ENCODE measurements at places on chromosomes 1 and 21. TPM values are rescaled to one million over a fixed set of nuclear protein-coding genes. Genes with fewer than 3 reads are reported as not detected.
A peak's percentile ranks its signal among the peaks of the same experiment; 100 is the strongest.

DNA sequence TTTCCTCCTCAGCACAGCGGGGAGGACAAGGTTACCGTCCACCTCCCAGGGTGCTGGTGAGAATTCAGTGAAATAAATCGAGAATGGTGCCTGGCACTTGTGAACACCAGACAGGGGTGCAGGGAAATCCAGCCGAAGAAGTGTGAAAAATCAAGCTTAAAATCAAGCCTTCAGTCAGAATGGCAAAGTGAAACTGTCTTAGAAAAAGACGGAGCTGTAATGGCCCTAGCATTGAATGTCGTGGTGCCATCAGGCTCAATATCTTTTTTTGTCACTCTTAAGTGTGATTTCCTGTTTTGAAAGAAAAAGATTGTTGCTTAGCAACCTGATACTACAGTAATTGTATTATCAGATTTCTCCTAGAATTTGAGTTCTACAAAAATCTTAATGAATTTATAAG is 22.1 kb downstream of the EDARADD start:
- DNase-seq = no peak

GRCh38 chr1:67893126-67893495 is 59.8 kb upstream of the GNG12 start:
- peak; percentile 22 for DNase-seq

- DNase-seq = no peak
These were observed 4.9 kb downstream of the ARID1A start for GRCh38 chr1:26700711-26701110.

DNA sequence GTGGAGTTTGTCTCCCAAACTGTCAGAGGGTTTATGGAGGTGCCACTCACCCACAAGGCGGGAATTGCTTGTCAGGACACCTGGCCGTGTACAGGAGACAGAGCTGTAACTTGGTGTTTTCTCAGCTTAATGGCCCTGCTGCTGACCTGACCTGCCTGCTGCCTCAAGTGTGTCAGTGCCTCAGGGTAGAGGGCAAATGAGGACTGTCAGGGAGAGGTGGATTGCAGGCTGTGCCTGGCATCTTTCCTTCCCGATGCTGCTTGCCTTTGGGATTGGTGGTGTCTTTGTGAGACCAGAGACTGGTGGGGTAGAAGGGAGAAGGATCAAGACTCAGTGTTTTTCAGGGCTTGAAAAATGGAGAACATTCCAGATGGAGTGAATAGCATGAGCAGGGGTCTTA is 31.4 kb downstream of the TMEM53 start:
- DNase-seq = no peak

GRCh38 chr1:20430355-20431175 is 55.4 kb downstream of the CAMK2N1 start:
- DNase-seq = peak; percentile 29

GRCh38 chr1:76229279-76230005 is 154.9 kb downstream of the ST6GALNAC3 start:
- DNase-seq = no peak

DNA sequence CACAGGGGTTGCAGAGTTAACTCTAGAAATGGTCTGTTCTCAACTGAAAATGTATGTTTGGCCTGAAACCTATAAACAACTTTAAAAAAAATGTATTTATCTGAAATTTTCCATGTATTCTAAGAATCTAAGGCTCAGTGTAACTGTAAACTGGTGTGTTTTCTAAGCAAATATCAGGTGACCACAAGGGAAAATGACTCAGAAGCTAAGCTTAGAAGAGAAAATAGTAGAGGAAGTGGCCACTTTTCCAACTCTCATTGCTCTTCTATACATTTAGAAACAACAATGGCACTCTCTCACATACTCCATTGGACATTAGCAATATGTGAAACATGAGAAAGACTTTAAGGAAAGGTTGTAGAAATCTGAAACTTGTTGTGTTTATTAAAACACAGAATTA is 7.5 kb downstream of the TNFSF18 start:
- DNase-seq = no peak

GRCh38 chr1:204479387-204480136 is 15.0 kb downstream of the PIK3C2B start:
- peak; percentile 44 for DNase-seq

DNA sequence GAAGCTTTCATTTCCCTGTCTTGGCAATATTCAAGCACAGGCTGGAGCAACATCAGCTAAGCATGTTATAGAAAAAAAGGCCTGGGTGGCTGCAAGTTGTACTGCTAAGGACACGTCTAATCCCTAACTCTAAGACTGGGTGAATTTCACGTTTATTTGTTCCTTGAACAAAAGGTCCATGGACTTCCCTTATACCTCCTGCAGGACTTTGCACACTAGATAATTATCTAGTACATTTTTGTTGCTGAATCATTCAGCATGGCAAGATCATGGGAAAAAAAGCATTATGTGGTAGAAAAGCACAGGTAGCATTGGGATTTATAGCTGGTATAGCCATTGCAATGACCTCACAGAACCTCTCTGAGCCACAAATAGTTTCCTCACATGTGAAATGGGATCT is 130.7 kb upstream of the DMRTA2 start:
- no peak for DNase-seq

Gene CASZ1
- 20.9 TPM for total RNA-seq

Gene VASH2
- 17.3 TPM for total RNA-seq

Gene CFHR3
- total RNA-seq = 0.51 TPM

Gene GJA5
- total RNA-seq = 15.4 TPM

Gene TMEM269
- total RNA-seq = not detected

Gene SPRR5
- total RNA-seq = not detected

All from tongue (tissue), 3 donors.